Naive thymus-derived CD4-positive, alpha-beta T cell (primary cell): ENCODE measurements at places on chromosomes 16 and 17. TPM values are rescaled to one million over a fixed set of nuclear protein-coding genes. Genes with fewer than 3 reads are reported as not detected.

DNA sequence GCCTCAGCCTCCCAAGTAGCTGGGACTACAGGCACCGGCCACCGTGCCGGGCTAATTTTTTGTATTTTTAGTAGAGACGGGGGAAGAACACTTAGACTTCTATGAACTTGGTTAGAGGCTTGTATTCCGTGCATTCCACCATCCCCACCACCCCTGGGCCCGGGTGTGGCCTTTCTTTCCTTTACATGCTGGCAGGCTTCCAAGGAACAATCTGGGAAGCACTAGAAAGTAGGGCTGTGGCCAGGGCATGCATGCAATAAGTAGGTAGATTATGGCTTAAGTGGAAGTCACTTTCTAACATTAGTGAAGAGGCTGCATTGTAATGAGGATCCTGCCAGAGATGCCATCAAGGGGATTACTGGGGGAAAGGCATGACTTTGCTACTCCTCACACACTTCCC is 171.6 kb downstream of the SHISA6 start:
- no peak for DNase-seq

DNA sequence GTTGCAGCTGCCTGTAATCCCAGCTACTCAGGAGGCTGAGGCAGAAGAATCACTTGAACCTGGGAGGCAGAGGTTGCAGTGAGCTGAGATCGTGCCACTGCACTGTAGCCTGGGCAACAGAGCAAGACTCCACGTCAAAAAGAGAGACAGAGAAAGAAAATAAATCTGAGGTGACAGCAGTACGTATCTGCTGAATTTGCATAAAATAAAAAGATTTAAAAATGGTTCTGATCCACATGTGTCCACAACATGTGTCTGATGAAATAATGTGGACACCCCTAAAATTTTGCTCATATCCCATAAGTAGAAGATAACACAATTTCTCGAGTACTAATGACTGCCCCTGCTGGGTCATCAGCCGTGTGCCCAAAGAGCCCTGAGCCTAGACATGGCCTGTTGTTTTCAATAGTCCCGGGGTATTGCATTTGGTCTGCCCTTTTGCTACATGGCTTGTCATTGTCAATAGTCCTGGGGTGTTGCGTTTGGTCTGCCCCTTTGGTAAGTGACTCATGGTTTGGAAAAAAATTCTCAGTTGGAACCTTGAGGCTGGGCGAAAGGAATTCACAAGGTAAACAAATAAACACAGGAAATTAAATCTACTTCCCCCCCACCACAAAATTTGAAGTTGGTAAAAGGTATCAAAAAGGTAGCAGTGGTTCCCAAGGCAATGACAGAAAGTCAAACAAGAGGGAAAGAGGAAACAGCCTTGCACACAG is 434.6 kb upstream of the MAF start:
- no peak for DNase-seq

DNA sequence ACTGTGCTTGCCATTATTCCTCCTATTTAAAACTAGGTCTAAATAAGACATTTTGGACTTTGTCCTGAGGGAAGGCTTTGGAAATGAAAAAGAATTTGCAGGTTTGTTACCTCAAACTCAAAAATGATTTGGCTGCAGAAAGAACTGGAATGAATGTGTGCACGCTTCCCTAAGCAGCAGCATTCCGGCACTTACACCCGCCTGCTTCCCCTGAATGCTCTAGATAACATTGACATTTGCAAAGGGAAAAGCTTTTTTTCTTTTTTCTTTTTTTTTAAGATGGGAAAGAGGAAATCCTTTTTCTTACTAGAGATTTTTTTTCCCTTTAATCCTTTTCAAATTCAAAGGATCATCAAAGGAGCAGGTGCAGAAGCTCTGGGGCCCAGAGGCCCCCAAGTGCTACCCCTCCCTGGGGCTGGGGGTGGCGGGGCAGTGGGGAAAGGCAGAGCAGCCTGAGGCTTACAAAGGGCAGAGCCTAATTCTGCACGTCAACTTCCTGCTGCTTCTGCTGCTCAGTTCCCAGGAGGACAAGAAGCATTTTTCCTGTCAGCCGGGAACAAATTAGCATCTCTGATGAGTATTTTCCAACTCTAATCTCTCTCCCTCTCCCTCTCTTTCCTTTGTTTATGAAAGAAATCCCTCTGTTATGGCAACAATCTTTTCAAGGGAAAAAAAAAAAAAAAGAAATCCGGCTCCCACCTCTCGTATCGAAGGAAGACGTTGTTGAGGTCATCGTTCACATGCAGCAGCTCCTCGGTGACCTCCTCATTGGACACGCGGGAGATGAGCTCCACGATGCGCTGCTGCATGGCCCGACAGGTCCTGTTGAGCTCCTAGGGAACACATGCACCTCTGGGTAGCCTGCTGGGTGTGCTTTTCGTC is 32.1 kb upstream of the SREBF1 start:
- DNase-seq, result no peak

The LONP2 gene
- 81.5 TPM for total RNA-seq

DNA sequence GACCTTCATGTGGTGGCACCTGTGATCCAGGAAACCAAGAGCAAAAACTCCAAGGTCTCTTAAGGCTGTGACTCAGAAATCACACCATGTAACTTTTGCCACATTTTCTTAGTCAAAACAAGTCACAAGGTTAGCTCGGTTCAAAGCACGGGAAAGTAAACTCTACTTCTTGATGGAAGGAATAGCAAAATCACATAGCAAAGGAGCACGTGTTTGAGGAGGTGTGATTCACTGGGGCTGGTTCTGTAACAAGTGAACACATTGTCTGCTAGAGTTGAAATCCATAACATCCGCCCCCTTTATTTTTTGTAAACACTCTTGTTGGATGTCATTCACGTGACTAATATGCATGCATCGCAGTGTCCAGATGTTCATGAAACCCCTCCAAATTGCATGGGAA is 415.0 kb upstream of the MAF start:
- DNase-seq, result no peak

The NT5C gene
- 35.9 TPM for total RNA-seq

DNA sequence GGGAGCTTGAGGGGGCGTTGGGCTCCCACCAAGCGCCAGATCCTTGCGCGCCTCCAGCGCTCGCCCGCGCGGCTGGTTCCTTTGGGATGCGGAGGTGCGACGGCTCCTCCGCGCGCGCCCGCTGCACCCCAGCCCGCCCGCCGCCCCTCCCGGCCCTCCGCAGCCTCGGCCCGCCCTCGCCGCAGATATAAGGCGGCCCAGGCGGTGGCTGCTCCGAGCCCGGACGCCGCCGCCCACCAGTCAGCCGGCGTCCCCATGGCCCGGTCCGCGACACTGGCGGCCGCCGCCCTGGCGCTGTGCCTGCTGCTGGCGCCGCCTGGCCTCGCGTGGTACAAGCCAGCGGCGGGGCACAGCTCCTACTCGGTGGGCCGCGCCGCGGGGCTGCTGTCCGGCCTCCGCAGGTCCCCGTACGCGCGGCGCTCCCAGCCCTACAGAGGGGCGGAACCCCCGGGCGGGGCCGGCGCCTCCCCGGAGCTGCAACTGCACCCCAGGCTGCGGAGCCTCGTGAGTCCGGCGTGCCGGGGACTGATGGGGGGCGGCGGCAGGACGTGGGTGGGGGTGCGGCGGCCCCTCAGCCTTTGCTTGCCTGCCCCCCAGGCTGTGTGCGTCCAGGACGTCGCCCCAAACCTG is at the start of gene NPB:
Gene NPB (plus strand): TSS at position 216 of the 630 bp plus-strand sequence. CDS start 40 bp downstream, at position 256.
- DNase-seq, result no peak

DNA sequence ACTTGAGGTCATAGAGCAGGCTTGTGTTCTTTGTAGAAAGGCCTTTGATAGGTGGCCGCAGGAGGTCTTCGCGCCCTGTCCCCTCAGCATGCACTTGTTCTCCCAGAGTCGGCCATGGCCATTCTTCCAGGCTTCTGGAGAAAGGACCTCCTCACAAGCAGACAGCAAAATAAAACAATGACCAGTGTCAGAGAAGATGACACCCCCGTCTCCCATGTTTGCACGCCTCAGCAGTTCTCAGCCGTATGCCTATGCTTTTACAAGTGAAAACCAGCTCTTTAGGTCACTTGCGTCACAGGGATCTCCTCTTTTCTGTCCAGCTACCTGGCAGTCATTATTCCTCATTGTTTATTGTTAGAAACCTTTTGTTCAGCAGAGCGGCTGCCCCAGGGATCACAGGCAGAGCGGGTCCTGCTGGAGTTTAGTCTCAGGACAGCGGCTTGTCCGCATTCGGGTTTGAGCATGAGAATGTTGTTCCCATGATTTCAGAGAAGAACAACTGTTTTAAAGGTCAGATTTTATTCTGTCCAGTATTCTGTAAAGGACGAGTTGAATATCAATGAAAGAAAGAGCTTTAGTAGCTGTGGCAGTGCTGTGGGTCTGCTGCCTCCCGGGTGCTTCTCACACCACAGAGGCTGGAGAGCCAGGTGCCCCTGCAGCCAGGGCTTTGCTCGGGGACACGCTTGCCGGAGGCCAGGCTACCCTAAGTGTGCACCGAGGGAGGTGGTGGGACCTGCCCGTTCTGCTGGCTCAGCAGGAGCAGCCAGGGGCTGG is 123.9 kb downstream of the RPTOR start:
- no peak for DNase-seq

GRCh38 chr17:1645207-1646171 is at the start of gene SCARF1:
Gene SCARF1 (minus strand): TSS chr17:1645732. CDS start chr17:1645697, 35 bp downstream.
- DNase-seq, result no peak

- DNase-seq, result no peak
Measured at GRCh38 chr16:2034696-2035430, 8.2 kb downstream of the NHERF2 start.
